Muscle of arm (tissue), 14 donors: ENCODE measurements at places on chromosomes 4 and X. TPM values are rescaled to one million over a fixed set of nuclear protein-coding genes. Genes with fewer than 3 reads are reported as not detected.

XAGE2 gene
- 0.52 TPM for polyA plus RNA-seq

PLCXD1 gene
- 11.0 TPM for polyA plus RNA-seq

TREX2 gene
- polyA plus RNA-seq = 0.56 TPM

SPP1 gene
- 68.1 TPM for polyA plus RNA-seq

UGT2B7 gene
- polyA plus RNA-seq = 0.21 TPM

MAGEA10 gene
- polyA plus RNA-seq = not detected

RPS6KA6 gene
- polyA plus RNA-seq = 9.5 TPM

TRIM2 gene
- 20.9 TPM for polyA plus RNA-seq

- DNase-seq = no peak
Observed at GRCh38 chr4:31236639-31237173, 516.5 kb downstream of the PCDH7 start.

GRCh38 chr4:187000281-187000680 lies 276.6 kb upstream of the FAT1 start:
- no peak for DNase-seq

GRCh38 chr4:25504932-25505636 lies 128.0 kb downstream of the ANAPC4 start:
- no peak for DNase-seq

GRCh38 chr4:62548108-62548524 lies 1348.0 kb downstream of the ADGRL3 start:
- peak; percentile 33 for DNase-seq

DNA sequence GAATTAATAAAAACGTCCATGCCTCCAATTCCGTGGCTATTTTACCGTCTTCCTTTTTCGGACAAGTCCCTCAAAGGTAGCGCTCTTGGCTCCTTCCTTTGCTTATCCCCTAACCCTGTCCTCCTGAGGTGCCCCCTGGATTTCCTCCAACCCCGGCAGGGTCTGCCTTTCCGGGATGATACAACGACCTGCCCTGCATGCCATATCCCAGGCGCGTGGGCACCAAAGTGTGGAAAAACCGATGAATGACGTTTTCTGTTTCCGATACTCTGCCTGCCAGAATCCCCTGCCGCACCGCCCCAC lies 706 bp upstream of the CSTF2 start:
- no peak for DNase-seq

DNA sequence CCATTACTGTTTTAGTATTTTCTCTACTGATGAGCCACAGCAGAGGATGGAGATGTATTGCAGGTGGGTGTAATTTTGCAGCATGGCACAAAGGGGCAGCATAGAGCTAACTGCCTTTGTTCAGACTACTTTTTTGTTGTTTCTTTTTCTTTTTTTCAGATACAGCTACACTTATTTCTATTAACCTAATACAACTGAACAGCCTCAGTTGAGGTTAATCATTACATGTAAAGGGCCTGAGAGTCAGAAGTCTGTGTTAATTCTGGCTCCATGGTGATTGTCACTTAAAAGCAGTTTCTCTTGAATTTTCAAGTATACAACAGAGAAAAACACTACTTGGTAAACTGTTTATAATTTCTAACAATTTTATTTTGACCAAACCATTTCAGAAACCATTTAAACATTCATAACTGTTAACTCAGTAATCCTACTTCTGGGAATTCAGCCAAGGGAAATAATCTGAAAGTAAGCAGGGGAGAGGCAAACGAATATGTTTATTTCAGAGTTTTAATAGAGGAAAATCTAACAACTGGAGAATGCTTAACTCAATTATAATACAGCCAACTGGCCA lies 13.9 kb upstream of the PPEF2 start:
- DNase-seq = peak; percentile 23

GRCh38 chrX:122945328-122945727 lies 238.8 kb upstream of the GRIA3 start:
- no peak for DNase-seq

GRCh38 chrX:35339796-35340195 lies 397.2 kb downstream of the FAM47B start:
- DNase-seq = no peak

DNA sequence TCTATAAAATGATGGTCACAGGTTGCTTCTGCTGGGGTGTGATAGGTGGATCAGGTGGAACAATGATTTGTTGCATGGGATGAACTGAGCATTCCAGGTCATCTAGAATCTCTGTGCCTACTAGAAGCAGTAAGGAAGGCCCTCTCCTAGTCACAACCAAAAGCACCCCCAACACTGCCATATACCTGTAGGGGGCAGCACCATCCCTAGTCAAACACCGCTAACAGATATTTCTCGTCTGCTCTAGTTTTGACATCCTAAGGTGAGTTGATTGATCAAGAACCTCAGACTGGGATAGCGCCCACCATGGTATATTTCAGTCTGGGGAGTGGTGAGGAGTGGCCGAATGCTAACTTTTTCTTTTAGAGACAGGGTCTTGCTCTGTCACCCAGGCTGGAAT lies 160.2 kb downstream of the NHS start:
- DNase-seq = no peak

GRCh38 chr4:133440404-133440803 lies 291.3 kb downstream of the PCDH10 start:
- DNase-seq = no peak

DNA sequence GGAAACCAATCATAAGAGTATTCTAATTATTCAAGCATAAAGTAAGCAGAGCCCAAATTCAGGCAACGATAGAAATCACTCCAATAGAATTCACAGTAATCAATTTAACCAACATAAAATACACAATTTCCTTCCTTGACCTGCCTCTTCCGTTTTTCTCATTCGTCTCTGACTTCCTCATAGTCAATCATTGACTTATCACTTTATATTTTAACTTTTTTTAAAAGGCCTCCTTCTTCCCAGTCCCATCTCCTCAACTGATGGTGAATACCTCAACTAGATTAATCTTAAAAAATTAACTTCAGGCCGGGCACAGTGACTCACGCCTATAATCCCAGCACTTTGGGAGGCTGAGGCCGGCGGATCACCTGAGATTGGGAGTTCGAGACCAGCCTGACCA lies 13.3 kb downstream of the CNOT6L start:
- no peak for DNase-seq

DNA sequence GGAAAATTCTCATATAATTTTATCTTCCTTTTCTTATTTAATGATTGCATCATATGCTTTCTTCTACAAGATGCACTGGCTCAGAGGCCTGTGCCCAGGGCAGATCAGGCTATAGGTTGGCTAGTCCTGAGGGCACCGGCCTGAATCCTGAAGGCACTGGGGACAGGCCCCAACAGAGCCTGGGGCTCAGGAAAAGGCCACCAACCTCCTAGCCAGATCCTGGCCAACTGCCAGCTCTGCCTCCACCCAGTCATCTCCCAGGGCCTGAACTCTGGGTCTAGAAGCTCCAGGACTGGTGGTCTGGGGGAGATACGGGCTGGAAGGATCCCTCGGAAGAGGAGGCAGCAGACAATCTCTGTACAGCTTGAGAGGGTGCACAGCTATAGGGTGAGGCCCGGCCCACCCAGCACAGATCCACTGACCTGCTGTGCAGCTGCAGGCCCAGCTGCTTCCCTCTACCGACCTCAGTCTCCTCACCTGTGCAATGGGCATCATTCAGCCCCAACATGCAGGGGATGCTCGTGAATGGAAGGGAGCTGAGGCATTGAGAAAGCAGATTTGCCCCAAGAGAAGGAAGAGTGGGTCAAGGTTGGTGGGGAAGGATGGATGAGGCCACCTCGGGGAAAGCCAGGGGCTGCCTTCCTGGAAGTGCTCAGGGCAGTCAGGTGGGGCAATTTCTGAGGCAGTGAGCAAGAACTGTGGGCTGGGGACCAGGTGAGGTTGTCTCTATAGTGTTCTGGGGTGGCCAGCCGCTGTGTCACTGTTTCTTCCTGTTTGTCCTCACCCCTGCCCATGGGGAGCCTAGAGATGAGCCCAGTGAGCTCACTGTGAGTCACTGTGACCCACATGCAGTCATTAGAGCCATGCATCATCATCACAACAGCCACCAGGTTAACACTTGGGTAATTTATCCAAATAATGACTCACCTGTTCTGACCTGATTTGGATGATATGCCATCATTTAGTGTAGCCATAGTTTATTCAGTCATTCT lies 22.4 kb upstream of the XAGE2 start:
- no peak for DNase-seq

- DNase-seq = no peak
Observed at GRCh38 chr4:40458683-40459082, 123.5 kb downstream of the CHRNA9 start.
